ENCODE measurements at places on chromosomes 7 and 10.
A peak's percentile ranks its signal among the peaks of the same experiment; 100 is the strongest.

DNA sequence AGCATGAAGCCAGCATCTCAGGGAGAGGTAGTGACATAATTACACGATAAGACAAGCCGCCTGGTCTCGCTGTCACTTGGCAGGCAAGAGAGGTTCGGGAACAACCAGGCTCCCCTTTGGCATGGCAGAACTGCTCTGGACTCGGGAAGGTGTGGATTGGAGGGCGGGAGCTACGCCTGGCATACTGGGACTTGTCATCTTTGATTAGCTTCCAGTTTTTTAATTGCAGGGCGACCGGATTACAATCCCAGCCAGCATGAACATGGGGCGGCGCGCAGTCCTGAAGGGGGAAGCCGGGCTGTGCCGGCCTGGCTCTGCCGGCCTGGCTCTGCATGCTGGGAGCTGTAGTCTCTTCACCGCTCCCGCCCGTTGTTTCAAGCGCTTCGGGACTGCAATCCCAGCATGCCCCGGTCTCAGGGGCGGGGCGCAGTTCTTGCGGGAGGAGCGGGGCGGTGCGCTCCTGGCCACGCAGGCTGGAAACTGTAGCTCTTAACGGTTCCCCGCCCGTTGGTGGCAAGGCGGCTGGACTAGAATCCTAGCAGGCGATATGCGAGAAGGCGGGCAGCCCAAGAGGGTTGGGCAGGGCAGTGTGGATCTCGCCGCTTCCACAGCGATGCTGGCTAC, 45.5 kb upstream of the ZNF716 start:
- no peak for DNase-seq
- H3K27ac ChIP-seq: no peak overlapping the region

DNA sequence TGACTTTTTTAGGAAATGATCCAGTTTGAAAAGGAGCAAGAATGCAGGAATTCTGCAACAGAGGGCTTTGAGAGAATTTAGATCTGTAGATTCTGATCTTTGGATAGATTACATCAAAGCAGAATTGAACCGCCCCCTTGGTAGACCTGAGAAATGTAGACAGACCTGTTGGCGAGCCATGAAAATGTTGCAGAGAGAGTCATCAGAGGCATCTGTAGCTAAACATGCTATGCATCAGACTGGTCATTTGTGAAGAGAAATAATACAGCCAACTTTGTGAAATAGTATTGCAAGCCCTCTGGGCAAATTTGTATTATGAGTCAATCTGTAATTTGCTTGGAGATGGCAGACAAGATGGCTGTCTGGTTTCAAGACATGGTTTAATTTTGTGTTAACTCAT, 4.3 kb upstream of the C1GALT1 start:
- H3K27me3 ChIP-seq: no peaks in the 10 kb centered on the region
- no peaks in the 10 kb centered on the region for H3K36me3 ChIP-seq
- no peak overlapping the region for H3K4me3 ChIP-seq

DNA sequence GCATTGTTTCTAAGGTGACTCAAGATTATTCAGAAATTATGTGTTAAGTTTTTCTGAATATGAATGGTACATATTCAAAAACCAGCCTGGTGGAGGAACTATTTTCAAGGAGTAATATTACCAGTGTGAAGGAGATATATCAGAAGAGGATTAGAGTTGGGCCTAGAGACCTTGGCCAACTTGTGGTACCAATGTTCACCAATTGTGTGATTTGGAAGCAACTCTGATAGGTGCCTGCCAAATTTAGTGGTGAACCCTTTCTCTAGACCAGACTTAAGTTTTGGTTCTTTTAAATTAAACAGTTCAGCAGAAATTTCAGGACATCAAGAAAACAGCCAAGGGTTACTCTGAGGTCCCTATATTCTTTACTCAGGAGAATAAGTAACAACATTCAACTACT, 88.6 kb downstream of the RNLS start:
- peaks cover 15% of the 10 kb centered on the region for H3K4me1 ChIP-seq
- no peak for DNase-seq
- H3K27me3 ChIP-seq: no peaks in the 10 kb centered on the region
- H3K4me3 ChIP-seq: no peak overlapping the region

GRCh38 chr7:131819891-131820290, 263.5 kb upstream of the PODXL start:
- H3K27me3 ChIP-seq: peaks cover 6% of the 10 kb centered on the region
- H3K27ac ChIP-seq: no peak overlapping the region
- H3K4me3 ChIP-seq: no peak overlapping the region
- H3K4me1 ChIP-seq: no peaks in the 10 kb centered on the region

DNA sequence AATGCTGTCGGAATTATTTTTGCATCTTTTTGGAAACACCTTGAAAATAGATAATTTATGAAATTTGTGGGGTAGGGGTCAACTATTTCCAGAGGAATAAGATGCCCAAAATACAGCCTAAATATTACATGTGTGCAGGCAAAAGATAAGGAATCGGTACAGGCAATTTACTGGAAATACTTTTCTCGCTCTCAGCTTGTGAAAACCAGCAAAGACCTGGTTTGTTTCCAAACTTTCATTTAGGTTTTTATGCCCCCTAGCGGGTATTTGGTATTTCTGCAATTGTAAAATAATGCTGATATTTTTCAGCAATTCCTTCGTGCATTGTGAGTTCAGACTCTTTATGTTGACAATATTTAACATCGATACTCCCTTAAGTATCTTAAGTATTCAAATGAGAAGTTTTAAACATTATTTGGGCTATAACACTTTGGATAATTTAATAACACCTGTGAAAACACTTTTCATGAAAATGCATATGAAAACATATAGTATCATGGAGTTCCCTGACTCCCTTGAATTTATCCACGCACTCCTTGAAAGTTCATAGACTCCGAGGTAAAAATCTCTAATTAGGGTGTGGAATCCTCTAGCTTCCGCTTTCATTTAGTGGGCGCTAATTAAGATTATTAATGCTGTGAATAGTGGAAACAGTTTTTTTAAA, 132.4 kb downstream of the TSPAN12 start:
- no peak overlapping the region for H3K4me3 ChIP-seq
- DNase-seq: no peak

GRCh38 chr7:2843711-2844152, 376 bp downstream of the GNA12 start:
- peaks cover 7% of the 10 kb centered on the region for H3K4me1 ChIP-seq
- H3K4me3 ChIP-seq: peak overlapping the region; percentile 48
- no peaks in the 10 kb centered on the region for H3K27me3 ChIP-seq

DNA sequence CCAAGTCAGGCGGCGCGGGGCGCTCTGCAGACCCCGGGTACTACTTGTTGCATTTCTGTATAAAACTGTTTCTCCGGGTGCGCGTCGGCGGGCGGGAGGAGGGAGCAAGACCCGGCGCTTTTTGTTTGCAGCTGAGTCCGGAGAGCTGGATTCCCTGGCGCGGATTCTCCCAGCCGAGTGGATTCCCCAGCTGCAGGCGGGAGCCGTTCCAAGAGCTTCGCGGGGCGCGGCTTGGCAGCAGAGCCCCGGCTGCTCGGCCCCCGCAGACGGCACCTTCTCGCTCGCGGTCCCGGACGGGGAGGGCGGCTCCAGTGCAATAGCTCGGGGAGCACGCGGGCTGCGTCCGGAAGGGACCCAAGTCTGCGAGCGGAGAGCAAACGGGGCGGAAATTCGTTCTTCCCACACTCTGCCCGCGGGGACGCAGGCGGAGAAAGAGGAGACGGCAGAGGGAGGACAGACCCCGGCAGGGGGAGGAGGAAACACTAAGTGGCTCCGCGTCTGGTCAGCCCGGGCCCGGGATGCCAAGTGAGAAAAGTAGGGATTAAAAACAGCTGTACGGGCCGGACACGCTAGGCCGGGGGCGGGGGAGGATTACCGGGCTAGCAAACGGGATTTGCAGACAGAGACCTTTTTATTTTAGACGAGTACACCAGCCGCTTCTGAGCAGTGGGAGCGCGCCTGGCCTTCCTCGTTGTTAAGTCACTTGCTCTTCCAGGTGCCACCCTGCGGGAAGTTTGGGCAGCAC, at the start of gene TRIL:
TSS of gene TRIL (minus strand) at position 96 of the 745 bp plus-strand sequence. CDS start 284 bp downstream, outside the sequence.
- peaks cover 12% of the 10 kb centered on the region for H3K27me3 ChIP-seq
- no peaks in the 10 kb centered on the region for H3K36me3 ChIP-seq
- H3K4me1 ChIP-seq: peaks cover 25% of the 10 kb centered on the region
- H3K4me3 ChIP-seq: peak within 1 kb of the TSS; percentile 84
- H3K27ac ChIP-seq: no peak within 1 kb of the TSS
- no peak for DNase-seq

- H3K36me3 ChIP-seq: peaks cover 31% of the 10 kb centered on the region
- H3K27ac ChIP-seq: peak overlapping the region; percentile 98
- DNase-seq: no peak
- peaks cover 13% of the 10 kb centered on the region for H3K4me1 ChIP-seq
Measured at GRCh38 chr7:100222445-100223132, 2.8 kb downstream of the PVRIG start.

DNA sequence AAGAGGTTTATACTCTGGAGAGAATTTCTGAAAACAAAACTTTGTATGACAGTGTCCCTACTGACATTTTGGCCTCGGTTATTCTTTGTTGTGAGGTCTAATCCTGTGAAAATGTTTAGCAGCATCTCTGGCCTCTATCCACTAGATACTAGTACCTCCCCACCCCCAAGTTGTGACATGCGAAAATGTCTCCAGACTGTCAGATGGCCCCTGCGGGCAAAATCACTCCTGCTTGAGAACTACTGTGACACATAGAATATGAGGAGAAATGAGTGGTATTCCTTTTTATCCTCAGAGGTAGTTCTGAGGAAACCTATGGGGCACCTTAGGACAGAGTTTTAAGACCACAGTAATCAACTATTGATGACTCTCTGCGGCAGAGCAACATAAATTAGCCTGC, 315.3 kb upstream of the HGF start:
- H3K4me3 ChIP-seq: no peak overlapping the region
- H3K4me1 ChIP-seq: no peaks in the 10 kb centered on the region
- H3K27me3 ChIP-seq: no peaks in the 10 kb centered on the region
- no peak for DNase-seq
- no peak overlapping the region for H3K27ac ChIP-seq
